ENCODE measurements at places on chromosomes 12 and 14.
A peak's percentile ranks its signal among the peaks of the same experiment; 100 is the strongest.

DNA sequence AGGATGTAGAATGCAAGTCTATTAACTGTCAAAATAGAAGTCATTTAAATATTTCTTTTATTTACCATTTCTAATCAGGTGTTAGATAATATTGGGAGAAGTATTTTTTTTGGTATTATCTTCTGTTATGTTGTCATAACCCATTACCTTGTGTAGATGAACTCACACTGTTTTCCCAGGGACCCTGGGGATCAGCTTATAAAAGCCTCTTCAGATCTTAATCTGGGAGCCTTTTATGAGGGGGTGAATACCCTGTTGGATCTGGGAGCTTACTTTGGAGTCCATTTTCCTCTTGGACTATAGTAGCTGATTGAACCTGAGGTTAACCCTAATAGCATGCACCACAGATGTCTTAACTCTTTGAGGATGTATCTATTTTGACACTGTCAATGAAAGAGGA lies 176.3 kb upstream of the ATP2B1 start:
- DNase-seq: no peak

GRCh38 chr14:104908303-104908702 lies 16.4 kb upstream of the PLD4 start:
- no peak for DNase-seq

DNA sequence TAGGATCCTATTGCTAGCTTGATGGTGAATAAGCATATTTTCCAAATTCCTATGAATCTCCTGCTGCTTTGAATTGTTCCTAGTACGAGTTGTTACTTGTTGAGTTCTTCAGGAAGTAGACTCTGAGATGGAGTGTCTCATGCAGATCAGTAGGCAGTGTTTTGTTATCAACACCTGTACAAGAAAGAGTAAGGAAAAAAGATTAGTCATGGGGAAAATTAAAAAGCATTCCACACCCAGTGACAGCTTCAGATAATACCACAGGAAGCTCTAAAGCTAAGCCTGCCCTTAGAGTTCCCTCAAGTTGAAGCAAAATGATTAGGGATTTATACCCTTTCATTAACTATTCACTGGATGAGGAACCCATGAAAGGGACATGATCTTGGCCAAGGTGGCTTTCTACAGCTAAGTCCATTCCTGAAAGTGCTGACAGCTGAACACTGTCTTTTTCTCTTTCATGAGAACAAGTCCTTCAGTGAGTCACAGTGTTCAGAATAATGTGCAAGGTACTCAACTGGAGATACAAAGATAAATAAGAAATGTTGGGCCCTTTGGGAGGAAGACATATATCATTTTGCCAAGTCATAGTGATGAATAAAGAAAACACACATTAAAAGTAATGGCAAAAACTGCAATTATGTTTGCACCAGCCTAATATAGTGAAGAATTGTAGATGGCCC lies 49.1 kb downstream of the CCER1 start:
- DNase-seq: no peak

DNA sequence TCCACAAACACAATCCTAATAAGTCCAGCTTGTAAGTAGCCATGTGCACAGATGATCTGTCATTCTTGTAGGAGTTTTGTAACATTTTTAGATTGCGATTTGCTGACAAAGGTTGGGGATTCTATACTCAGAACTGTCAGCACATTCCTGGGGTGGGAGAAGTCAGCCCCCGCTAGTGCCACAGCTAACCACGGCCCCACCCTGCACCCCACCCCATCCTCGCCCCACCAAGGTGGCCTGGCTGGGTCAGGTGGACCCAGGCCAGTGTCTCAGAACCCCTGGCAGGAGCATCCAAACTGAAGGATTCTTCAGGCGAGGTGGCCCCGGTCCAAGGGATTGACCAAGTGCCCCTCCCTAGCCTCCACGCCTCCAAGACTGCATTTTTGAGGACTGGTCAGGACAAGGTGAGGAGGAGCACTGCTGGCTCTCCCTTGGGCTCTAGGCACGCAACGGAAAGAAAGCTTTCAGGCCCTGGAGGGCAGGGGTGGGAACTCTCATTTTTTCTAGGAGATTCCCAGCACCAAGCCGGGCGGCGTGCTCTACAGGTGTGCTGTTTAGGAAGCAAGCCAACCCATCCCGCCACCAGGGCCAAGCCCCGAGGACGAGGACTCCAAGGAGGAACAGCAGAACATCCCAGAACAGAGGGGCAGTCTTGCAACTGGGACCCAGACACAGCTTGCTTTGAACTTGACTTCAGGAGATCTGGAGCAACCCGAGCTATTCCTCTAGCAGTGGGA lies 172.8 kb downstream of the BCL11B start:
- DNase-seq: no peak

GRCh38 chr12:16229676-16230075 lies 47.8 kb downstream of the SLC15A5 start:
- no peak for DNase-seq

- no peak for DNase-seq
Observed at GRCh38 chr14:56944397-56944796, 134.1 kb upstream of the OTX2 start.

GRCh38 chr12:4037747-4038312 lies 164.6 kb upstream of the PARP11 start:
- DNase-seq: no peak

DNA sequence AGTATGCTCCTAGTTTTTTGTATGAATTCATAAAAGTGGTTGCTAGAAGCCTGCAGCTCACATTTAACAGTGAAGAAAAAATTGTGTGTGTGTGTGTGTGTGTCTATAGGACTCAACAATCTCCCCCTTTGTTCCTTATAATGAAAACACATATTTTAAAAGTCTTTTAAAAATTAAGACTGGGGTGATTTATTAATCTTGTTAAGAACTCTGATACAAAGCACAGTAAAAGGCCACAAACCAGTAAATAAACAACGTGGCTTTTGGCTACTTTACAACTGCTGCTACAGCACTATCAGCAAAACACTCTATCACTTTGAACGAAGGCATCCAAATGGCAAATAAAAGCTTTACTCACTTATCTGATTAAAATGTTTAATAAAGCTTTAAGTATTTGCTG lies 594 bp upstream of the VCPKMT start:
- DNase-seq: no peak

GRCh38 chr14:36477266-36477665 lies 42.8 kb downstream of the NKX2-1 start:
- DNase-seq: no peak

- peak; percentile 51 for DNase-seq
Observed at GRCh38 chr12:114684098-114684869, at the start of gene TBX3. TSS of gene TBX3 (minus strand) at chr12:114684175. CDS start at chr12:114683200, 975 bp downstream.

DNA sequence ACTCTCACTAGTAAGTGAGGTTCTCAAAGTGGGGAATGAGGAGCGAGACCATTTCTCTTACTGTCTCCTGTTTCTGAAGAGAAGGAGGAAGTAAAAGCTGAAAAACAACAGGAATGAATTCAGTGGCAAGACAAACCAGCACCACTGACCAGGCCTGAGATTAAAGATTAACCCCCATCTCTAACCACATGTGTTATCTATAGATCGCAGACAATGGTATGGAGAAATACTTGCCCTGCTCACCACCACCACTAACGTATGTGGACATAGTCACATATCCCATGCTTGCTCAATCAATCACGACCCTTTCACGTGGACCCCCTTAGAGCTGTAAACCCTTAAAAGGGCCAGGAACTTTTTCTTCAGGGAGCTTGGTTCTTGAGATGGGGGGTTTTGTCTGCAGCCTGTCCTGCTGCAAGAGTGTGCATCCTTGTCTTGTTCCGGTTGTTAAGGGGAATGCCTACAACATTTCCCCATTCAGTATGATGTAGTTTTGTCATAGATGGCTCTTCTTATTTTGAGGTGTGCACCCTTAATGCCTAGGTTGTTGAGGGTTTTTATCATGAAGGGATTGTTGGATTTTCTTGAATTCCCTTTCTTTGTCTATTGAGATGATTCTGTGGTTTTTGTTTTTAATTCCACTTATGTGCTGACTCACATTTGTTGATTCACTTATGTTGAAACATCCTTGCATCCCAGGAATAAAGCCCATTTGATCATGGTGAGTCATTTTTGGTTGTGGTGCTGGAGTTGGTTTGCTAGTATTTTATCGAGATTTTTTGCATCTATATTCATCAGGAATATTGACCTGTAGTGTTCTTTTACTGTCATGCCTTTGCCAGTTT lies 698.8 kb upstream of the LMO3 start:
- no peak for DNase-seq

All from stimulated activated CD4-positive, alpha-beta T cell treated with anti-CD3 and anti-CD28 coated beads, Interleukin-12 subunit alpha, Interleukin-12 subunit beta, amount 100 ng/mL, for 24 hours (primary cell).